ENCODE measurements at places on chromosomes 2 and 18.
A peak's percentile ranks its signal among the peaks of the same experiment; 100 is the strongest.

DNA sequence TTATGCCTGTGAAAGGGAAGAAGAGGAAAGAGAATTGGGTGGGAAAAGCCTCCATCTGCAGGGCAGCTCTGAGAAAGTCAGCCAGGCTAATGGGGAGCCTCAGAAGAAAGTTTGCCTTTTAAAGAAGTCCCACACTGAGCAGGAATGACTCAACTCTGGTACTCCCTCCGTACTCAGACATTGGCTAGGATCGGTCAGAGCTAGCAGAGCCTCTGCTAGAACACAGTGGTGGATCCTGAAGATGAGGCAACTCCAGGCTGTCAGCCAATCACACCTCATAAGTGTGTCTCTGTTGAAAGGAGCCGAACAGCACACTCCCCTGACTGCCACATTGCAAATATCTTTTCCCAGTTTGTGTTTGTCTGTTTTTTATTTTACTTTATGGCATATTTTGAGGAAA, 96.9 kb downstream of the HNRNPLL start:
- peak; percentile 78 for DNase-seq

DNA sequence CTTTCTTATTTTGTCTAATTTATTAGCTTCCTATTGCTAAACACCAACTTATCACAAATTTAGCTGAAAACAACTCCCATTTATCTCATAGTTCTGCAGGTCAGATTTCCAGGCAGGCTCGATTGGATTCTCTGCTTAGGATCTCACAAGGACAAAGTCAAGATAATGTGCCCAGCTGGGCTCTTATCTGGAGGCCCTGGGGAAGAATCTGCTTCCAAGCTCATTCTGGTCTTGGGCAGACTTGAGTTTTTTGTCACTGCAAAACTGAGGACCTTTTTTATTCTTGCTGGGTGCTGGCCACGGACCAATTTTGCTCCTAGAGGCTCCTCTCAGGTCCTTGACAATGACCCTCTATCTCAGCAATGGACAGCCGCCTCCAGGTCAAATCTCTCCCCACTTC, 215.5 kb downstream of the TRIB2 start:
- no peak for DNase-seq

DNA sequence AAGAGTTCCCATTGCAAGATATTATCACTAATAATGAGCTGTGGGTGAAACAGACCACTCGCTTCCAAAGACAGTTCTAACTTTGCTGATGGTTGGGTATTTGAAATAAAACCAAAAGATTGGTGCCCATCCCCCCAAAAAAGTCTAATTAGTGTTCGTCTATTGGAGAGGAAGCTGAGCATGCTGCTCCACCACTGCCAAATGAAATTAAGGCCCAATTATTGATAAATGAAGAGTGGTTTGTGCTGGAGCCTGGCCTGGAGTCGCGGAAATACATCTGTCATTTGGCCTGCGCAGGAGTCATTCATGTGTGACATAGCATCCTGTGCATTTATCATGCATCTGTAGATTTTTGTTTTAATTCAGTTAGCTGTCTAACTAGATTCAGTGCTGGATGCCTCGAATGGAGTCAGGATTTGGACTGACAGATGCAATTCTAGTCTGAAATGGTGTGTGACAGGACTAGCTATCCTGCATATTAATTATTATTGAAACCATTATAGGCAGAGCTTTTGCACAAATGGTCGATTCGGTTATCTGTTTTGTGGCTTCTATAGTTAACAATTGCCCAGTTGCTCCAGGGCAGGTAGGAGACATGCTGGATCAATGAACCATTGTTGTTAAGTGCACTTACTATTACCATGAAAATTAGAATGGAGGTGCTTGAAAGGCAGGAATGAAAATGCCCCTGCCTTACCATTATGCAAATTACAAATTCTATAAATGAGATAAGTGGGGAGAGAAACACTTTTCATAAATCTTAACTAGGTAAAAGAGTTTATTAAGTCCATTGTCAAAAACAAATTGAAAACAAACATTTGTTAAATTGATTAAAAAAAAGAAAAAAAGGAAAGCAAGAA, 450.4 kb upstream of the TCF4 start:
- DNase-seq = no peak

DNA sequence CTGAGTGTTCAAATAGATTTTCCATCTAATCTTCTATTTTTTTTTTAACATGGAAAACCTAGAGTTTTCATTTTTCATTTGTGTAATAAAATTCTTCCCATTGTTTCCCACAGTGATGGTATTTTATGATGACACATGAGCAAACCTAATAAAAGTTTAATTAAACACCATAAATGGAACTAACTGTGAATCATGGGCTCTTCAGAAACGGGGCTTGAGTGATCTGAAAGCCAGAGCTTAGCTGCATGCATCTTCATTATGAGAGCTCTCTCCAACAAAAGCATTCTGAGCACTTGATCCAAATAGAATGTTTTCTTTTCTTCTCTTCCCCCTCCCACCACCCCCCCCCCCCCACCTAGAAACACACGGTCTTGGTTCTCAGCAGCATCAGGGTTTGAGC, 82.1 kb upstream of the REV1 start:
- peak; percentile 59 for DNase-seq

- no peak for DNase-seq
Observed at GRCh38 chr2:110848519-110849030, 116.2 kb downstream of the ACOXL start.

GRCh38 chr18:77144451-77145118, 12.0 kb upstream of the MBP start:
- DNase-seq = no peak

DNA sequence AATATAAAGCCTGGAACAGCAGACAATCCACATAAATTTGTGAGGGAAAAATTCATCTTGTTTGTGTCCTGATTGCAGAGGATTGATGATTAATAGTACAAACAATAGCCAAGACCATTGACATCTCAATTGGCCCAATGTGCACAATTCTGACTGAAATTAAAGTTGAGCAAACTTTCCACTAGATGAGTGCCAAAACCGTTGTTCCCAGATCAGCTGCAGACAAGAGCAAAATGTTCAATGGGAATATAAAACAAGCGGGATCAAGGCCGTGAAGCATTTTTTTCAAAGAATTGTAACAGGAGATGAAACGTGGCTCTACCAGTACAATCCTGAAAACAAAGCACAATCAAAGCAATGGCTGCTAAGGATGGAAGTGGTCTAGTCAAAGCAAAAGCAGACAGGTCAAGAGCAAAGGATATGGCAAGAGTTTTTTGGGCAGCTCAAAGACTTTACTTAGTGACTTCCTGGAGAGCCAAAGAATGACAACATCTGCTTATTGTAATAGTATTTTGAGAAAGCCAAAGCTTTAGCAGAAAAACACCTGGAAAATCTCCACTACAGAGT, 55.9 kb upstream of the KIF5C start:
- no peak for DNase-seq

DNA sequence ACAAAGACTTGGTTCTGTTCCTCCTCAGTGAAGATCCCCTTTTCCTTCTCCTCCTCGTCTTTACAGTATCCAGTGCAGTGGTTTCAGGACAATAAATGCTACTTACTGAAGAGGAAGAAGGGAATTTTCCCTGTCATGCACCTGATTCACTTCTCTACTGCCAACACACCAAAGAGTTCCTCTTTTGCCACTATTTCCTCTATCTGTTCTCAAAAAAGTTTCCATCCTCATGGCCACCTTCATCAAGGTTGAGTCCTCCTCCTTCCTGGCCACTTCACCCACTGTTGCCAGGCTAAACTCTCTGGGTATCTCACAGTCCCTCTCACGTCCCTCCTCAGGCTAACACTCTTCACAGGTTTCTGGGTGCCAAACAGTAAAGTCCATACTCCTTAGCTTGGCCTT, 41.7 kb downstream of the PLEKHM3 start:
- no peak for DNase-seq

DNA sequence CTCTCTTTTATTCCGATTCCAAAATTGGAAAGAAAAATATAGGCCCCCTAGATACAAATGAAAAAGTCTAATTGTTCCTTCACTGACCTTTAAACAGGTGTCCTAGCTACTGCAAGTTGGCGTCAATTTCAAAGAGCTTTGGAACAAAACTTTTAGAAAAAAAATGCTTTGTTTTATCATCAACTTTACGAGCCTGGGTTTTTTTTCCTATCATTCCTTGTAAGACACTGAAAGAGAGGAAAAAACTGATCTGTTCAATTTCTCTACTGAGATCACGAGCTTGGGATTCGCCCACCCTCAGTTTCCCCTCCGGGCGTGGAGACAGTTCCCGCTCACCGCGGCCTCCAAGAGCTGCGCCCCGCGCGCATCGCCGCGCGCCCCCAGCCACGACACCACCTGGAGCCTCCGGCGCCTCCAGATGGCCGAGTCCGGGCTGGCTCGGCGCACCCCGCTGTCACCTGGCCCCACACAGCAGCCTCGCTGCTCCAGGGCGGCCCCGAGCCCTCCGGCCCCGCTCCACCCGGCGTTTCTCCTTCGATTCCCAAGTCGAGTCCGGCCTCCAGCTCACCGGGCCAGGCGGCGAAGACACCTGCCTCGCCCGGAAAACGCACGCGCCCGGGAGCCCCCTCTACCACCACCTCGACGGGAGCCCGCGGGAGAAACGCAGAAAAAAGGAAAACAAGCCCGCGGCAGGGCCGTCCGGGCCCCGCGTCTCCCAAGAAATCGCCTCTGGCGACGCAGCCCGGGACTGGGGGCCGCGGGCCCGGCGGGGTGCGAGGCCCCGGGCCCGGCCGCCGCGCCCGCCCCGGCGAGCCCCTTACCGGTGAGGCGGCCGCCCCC, 656 bp downstream of the TBC1D8 start:
- DNase-seq = no peak

GRCh38 chr2:224283466-224283965, 118.4 kb downstream of the FAM124B start:
- DNase-seq = no peak

DNA sequence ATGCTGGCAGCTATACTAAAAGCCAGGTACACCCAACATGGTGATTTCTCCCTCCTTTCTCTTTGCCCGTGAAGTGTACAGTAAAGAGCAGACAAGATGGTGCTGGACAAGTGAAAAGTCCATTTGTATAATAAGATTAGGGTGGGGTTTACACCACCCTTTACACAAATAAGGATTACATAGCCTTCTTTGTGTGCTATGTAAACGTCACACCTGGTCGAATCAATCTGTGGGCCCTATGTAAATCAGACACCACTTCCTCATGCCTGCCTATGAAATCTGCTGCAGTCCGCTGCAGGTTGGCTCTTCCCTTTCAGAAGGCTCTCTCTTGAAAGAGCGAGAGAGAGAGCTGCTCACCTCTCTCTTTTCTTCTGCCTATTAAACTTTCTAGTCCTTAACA, 1054.3 kb upstream of the SLC39A10 start:
- no peak for DNase-seq

GRCh38 chr18:36608107-36608506, 220.7 kb downstream of the TPGS2 start:
- DNase-seq = no peak

- DNase-seq = peak; percentile 26
Observed at GRCh38 chr2:235820571-235820970, 326.7 kb downstream of the AGAP1 start.

DNA sequence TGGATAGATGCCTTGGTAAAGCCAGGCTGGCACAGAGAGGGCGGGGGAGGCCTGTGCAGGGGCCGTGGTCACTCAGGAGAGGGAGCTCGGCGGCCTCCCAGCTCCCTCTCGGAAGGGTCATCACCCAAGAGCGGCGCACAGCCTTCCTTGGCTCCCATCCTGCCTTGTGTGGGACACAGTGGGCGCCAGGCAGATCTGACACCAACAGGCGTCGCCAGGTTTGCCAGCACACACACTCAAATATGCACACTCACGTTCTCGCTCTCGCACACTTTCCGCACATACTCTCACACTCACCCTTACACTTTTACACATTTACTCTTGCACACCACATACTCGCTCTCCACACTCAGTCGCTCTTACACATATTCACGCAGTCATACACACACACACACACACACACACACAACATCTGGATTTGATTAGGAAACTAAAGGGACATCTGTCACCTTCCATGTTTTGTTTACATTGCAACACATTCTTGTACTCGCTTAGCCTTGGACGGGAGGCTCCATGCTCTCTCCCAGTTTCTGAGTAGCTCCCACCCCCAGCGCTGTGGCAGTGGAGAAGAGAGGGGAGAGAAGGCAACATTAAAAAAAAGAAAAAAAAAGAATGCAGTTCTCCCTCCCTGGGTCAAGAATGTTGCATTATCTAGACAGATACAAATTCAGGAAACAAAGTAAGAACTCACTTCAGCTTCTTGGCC, 10.5 kb downstream of the CHMP1B start:
- DNase-seq = peak; percentile 24

DNA sequence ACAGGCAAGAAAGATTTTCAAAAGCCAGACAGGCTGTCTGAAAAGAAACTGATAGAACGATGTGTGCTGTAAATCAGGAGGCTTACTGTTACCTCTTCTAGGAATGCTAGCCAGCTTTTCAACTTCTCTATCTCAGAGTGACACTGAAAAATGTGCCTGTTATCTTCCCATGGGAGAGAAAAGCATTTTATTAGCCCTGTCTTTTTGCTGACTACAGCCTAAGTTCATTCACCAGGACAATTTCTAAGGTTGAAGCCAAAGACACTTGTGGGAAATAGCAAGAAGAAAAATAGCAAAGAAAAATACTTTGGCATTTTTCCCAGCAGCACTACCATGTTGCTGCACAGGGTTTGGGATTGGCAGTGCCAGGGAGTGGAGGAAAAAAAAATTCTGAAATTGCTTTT, 34.0 kb downstream of the ABCB11 start:
- peak; percentile 17 for DNase-seq

DNA sequence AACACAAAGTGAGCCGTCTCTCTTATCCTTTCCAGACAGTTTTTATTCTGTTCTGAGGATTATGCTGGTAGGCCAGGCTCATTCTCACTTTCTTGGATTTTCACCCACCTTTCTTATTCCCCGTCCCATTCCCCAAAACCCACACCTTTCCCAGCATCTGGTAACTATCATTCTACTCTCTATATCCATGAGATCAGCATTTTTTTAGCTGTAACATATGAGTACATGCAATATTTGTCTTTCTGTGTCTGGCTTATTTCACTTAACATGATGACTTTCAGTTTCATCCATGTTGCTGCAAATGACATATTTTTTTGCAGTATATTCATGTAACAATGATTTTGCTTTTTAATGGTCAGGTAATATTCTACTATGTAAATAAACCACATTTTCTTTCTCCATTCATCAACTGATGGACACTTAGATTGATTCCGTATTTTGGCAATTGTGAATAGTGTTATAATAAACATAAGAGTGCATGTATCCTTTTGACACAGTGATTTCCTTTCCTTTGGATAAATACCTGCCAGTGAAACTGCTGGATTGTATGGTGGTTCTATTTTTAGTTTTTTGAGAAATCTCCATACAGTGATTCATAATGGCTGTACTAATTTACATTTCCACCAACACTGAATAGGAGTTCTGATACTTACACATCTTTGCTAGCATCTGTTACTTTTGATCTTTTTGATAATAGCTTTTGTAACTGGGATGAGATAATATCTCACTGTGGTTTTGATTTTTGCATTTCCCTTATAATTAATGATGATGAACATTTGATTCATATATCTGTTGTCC, 289.3 kb downstream of the RPRM start:
- DNase-seq = no peak

GRCh38 chr2:219631406-219631891, 4.0 kb downstream of the SLC4A3 start:
- DNase-seq = no peak

GRCh38 chr2:107364361-107364950, 462.2 kb upstream of the RGPD4 start:
- DNase-seq = no peak

GRCh38 chr2:216992056-216992675, 132.3 kb upstream of the TNP1 start:
- DNase-seq = peak; percentile 68

- no peak for DNase-seq
Observed at GRCh38 chr18:2994603-2995432, 18.1 kb downstream of the LPIN2 start.

- no peak for DNase-seq
Observed at GRCh38 chr2:42545841-42546390, 22.5 kb upstream of the MTA3 start.
